ENCODE measurements at places on chromosomes 7 and 10.

DNA sequence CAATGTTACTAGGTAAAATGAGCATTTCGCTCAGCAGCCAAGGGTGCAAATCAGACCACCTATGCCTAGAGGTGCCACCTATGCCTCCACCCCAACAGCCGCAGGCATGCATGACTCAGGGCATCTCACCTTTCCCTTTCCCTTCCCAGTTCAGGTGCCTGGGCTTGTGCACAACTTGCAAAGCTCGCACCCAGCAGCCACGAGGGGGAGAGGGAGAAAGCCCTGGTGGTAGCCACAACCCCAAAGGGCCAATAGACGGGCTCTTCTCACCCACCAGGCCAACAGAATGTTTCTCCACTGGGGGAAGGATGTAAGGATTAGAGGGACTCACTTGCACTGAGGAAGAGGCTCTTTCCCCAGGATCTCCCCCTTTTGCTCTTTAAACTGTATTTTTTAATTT, 462.3 kb upstream of the PCDH15 start:
- DNase-seq, result no peak

- DNase-seq, result no peak
These were observed 343.7 kb upstream of the SEMA3A start for GRCh38 chr7:84538268-84538667.

DNA sequence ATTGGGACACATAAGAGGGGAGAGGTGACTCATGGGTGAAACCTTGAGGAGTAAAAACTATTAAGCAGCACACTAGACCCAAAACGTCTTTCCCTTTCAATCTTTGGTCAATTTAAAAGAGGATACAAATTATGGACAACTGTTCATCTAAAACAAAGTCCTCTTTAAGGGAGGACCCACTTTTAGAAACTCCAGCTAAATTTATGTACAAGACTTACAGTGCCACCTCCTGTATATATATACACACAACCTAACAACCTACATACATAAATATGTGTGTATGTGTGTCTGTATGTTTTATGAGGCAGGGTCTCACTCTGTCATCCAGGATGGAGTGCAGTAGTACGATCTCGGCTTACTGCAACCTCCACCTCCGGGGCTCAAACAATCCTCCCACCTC, 18.1 kb upstream of the ZC3HAV1 start:
- DNase-seq, result no peak

DNA sequence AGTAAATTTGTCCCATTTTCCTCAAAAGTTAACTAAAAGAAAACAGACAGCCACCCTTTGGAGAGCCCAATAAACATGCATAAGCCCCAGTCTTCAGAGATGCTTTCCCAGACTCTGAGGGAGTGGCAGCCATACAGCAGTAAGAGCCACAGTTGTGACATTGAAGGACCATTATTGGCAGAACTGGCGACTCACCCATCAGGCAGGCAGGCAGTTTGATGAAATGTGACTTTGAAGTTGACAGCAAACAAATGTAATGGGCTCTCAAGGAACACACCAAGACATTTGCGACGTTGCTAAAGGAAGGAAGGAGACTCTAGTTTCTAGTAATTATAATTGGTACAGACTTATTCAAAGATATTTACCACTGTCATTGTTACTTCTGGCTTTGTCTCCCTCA, 287.5 kb upstream of the PHYHIPL start:
- DNase-seq, result no peak

DNA sequence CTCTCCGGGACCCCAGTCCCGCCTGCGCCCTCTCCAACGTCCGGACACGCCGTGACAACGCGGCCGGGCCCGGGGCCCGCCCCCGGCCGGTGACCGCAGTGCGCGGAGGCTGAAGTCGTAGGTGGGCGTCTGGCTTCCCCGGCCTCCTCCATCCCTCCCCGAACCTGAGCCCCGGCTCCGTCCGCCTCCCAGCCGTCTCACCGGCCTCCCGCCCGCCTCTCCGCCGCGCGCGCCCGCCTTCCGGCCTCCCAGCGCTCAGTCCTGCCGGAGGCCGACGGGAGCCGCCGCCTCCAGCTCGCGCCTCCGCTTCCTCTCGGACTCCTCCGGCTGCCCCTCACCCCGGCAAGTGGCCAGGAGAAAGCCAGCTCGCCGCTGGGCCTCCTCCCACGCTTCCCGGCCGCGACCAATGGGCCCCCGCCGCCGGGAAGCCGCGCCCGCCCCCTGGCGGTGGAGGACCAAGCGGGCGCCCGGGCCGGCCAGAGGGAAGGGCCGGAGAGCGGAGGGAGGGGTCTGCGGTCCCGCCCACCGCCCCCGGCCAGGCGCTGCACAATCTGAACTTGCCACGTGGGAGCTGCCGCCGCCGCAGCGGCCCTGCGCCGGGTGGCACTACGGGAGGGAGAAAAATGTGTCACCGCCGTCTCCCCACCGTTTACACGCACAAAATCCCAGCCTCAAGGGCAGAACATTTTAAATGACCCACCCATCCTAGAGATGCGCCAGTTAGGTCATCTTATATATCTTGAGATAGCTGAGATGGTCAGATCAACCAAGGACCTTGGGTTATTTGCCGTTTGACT, at the start of gene FAM3C:
FAM3C (minus strand) TSS at position 348 of the 797 bp plus-strand sequence. CDS start 13,339 bp downstream, outside the sequence.
- DNase-seq, result peak; percentile 96

- DNase-seq, result no peak
These were observed 18.4 kb downstream of the SLC18A2 start for GRCh38 chr10:117259279-117259678.

DNA sequence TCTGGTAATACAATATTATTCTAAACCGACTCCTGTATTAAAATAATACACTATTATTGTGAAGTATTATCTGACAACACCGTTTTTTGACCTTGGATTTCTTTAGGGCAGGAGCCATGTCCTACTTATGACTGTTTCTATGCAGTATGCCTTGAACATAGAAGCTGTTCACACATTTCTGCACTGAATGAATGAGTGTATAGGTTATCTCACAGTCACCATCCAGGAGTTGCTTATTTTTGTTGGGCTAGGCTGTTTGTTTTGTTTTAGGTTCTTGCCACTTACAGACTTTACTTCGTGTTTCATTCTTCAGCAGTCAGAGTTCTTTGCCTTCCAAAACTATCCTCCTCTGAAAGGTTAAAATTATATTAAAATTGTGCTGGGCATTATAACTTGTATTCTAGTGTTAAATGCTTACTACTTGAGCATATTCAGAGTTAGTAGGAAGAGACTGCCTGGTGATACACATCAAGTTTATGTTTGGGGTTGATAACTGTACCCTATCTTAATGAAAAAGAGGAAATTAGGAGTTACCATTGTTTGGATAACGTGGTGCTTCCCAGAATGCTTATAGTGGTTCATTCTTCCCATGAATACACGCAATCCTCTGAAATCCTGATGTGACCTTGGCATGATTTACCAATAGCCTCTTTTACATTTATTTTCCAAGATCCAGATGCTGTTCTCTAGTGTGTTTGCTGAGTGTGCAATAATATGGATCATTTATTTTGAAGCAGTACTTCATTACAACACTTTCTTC, 1.7 kb downstream of the RALA start:
- DNase-seq, result no peak

DNA sequence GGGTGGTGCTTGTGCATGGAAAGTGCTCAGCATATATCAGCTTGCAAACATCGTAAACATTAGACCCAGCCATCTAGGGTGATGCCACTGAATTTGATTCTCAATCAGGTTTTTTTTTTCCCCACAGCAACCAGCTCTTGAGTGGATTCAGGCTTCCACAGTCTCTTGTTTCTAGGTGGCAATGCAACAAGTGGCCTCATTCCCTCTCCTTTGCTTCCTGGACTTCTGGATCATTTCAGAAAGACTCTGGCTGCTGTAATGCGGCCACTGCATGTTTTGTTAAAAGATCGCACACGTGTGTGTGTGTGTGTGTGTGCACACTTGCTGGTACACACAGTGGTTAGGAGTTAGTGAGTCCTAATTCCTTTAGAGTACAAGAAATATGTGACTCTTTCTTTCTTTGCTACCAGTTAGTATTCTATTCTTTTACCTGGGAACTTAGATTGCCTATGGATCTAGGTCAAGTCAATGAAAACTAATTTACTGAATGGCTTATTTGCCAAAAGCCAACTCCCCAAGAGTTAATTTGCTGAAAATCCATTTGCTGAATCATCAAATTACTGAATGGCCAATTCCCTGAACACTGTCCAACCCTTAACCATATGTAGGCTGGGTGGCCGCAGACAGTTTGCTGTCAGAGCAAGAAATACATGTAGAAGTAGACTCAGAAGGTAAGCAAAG, 222.5 kb downstream of the CCSER2 start:
- DNase-seq, result no peak

- no peak for DNase-seq
These were observed 33.7 kb upstream of the RHEB start for GRCh38 chr7:151553356-151553755.

GRCh38 chr10:76015245-76015644, 583.8 kb downstream of the LRMDA start:
- DNase-seq, result no peak

GRCh38 chr7:128728598-128728997, 10.6 kb upstream of the CALU start:
- DNase-seq, result no peak

GRCh38 chr10:14812271-14812670, 25.6 kb downstream of the CDNF start:
- no peak for DNase-seq

DNA sequence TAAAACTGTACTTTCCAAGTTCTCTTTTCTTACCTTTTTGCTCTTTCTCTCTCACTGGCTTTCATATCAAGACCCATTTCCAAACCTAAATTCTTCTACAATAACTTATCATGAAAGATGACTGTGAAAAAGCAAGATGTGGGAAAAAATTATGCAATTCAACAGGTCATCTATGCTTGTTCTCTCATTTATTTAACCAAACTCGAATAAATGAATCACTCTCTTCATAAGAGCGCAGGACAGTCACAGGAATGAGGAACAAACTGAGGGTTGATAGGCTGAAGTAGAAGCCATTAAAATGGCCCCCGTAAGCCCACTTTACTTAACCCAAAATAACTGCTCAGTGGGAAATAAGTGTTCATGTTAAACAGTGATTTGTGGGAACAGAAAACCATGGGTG, 1289.7 kb upstream of the SORCS1 start:
- DNase-seq, result no peak

GRCh38 chr7:135407884-135408283, 102.0 kb downstream of the CNOT4 start:
- DNase-seq, result no peak

All from heart left ventricle (tissue), 16 donors.